Stimulated activated CD8-positive, alpha-beta memory T cell treated with anti-CD3 and anti-CD28 coated beads, Interleukin-12 subunit alpha, Interleukin-12 subunit beta, amount 100 ng/mL, for 1 hour (primary cell): ENCODE measurements at places on chromosomes 3 and 15.
A peak's percentile ranks its signal among the peaks of the same experiment; 100 is the strongest.

GRCh38 chr3:127031413-127031810 is 48.5 kb downstream of the PLXNA1 start:
- DNase-seq = no peak

- DNase-seq = no peak
Measured at GRCh38 chr15:52232327-52232726, 41.1 kb upstream of the GNB5 start.

DNA sequence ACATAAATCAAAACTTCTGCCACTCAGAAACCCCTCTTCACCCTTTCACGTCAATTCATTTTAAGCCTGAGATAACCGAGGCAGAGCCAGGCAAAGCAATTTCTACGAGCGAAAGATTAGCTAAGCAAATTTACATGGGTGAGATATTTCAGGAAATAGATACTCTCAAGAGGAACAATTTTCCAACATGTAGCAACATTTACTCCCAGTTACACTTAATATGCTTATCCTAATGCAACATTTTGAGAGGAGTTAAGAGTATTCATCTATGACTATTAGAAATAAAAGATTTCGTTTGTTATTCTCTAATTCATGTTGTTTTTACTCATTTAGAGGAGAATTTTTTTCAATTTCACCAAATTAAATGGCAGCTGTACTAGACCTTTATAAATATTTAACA is 837 bp downstream of the TMC3 start:
- no peak for DNase-seq

GRCh38 chr3:58529516-58530353 is 7.3 kb downstream of the ACOX2 start:
- no peak for DNase-seq

- DNase-seq = no peak
Measured at GRCh38 chr3:76723366-76723765, 316.5 kb upstream of the ROBO2 start.

DNA sequence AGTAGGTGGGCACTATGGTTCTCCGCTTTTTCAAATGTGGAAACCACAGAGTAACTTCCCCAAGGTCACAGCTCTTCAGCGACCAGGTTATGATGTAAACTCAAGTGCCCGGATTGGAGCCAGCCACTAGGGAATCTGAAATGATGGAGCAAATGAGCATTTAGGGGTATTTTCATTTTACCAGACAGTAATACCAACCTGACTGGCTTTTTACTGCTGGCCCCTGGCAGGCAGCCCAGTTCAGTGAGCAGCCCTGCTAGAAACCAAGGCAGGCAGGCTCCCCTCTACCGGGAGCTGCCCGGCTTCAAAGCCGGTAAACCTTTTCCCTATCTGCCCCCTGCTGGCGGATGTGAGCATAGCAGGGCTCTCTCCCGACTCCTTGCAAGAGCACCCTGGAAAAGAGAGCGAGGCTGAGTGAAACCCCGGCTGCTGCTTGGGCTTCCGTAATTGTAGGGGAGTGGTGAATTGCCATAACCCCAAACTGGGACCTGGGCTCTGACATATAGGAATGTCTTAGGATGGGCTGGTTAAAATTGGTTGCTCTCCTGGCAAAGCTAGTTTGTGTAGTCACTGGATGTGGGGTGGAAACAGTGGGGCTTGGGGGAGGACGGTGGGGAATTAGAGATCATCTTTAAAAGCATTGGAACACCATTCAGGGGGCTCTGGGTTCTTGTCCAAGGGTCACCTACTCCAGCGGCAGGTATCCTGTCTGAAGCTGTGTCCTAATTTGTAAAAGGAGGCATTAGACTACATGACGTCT is 98.0 kb upstream of the TNFAIP8L3 start:
- peak; percentile 48 for DNase-seq

- no peak for DNase-seq
Measured at GRCh38 chr3:107013641-107014040, 363.6 kb upstream of the CCDC54 start.

GRCh38 chr3:184486614-184487013 is 75.0 kb upstream of the EPHB3 start:
- no peak for DNase-seq

GRCh38 chr3:119015942-119016341 is 18.7 kb downstream of the IGSF11 start:
- no peak for DNase-seq

DNA sequence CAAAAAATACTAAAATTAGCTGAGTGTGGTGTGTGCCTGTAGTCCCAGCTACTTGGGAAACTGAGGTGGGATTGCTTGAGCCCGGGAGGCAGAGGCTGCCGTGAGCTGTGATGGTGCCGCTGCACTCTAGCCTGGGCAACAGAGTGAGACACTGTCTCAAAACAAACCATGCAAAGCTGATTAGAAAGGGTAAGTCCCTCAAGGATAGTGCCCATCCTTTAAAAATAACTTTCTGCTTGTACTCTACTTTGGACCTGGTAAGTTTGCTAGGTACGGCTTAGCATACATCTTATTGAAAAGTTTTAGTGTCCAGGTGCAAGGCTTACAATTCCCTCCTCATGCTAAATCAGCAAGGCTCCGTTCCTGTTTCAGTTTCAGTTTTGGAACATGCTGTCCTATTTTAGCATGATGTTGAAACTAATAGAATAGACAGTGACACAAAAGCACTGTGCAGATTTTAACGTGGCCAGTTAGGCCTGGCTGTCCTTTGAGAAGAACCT is 21.4 kb downstream of the FEM1B start:
- no peak for DNase-seq

DNA sequence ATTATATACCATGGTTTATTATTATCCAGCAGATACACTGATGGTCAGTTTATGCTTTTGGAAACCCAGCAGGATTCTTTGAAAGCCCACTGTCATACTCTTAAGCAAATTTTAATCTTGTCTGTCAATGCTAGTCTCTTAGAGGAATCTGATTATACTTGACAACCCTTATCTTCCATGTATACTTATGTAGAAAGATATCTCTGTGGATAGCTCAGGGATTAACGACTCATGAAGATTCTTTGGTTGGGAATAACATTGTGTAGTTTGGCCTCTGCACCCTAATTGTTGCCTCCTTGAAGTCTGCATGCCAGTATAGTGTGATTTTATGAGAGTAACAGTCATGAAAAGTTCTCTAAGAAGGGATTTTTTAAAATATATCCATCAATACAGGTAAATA is 33.0 kb downstream of the FILIP1L start:
- no peak for DNase-seq

GRCh38 chr15:61339516-61339915 is 110.4 kb upstream of the RORA start:
- no peak for DNase-seq

DNA sequence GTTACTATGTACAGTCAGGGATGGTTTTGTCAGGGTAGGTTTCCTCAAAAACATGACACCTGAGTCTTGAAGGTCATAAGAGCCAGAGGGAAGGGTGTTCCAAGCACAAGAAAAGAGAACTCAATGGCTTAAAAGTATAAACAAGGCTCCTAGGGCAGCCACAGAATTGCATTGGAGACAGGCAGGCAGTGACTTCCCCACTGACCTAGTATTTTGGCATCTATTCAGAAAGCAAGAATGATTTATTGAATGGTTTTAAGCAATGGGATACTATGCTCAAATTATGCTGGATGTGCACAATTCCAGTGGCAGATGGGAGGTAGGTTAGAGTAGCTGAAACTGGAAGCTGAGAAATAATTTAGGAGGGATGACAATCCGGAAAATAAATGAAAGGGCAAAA is 54.0 kb downstream of the TSC22D2 start:
- no peak for DNase-seq

DNA sequence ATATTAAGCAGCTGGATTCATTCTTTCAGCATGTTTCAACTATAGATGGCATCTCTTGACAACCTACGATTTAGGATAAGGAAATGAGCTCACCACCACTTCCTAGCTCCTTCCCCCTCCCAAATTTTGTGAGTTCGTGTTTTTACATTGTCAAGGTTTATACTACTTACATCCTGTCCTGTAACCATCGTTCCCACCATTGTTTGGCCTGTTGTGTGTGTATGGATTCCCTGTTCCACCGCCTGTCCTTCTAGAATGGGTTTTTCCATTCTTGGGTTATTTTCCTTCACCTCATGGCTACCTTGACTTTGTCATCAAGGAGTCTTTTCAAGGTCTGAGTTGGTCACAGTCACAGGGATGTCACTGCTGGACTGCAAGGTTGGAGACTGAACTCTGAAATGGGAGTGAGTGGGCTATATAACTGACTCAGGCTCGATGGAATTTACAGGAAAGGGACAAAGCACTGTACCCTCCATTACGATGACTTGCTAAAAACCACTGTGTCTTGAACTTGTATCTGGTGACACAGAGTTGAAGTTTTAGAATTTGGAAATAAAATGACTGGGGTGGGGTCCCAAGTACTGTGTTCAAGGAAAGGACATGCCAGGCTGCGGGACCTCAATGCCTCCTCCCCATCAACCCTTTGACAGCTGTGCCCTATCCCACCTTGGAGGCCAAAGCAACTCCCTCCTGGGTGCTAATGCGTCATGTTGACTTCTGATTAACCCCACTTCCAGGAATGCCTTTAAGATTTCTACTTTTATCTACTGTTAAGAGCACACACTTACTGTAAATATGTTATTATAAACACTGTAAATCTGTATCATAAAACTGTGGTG is 66.8 kb upstream of the BLM start:
- DNase-seq = no peak

DNA sequence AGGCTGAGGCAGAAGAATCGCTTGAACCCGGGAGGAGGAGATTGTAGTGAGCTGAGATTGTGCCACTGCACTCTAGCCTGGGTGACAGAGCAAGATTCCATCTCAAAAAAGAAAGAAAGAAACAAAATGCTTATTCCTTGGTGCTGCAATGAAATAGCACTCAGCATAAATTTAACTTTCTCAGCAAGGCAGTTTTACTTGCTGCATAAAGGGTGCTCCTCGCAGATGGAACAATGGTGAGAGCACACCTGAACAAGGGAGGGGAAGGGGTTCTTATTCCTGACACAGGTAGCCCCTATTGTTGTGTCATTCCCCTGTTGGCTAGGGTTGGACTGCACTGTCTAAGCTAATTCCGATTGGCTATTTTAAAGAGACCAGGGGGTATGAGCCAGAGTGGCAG is 17.1 kb downstream of the PAK2 start:
- no peak for DNase-seq

- DNase-seq = no peak
Measured at GRCh38 chr3:56347219-56347871, 120.9 kb downstream of the ERC2 start.

- DNase-seq = no peak
Measured at GRCh38 chr15:50977162-50977561, 68.7 kb downstream of the AP4E1 start.

DNA sequence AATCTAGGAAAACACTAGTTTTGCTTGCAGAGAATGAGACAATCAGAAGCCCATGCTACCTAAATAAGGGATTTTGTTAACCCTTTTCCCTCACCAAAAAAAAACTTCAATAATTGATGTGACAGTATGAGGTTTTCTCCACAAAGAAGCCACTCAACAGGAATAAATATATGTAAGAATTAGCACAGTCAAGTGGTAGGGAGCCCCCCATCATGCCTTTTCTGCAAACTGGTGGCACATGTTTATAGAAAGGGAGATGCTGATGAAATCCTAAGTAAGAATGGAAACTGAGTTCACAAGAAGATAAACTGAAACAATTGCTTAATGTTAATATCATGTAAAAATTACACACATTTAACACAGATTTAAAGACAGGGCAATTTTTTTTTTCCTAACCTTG is 51.0 kb downstream of the PHC3 start:
- DNase-seq = no peak

DNA sequence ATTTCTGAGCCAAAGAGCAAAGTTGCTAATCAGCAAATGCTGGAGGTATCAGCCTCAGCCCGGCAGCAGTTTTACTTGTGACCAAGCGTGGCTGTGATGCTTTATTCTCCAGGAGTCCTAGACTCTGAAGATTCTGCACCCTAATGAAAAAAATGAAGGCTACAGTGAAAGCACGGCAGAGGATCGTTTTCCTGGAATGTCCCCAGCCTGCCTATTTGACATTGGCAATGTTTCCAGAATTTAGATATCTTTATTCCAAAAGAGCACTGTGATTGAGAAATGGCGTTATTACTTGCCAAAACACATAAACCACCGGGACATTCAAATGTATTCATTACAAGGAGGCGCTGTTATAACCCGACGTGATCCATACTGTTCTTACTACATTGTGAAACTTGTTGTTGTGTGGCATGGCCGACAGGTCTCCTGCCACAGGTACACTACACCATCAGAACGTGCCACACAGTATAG is 263.8 kb downstream of the SLCO3A1 start:
- no peak for DNase-seq

DNA sequence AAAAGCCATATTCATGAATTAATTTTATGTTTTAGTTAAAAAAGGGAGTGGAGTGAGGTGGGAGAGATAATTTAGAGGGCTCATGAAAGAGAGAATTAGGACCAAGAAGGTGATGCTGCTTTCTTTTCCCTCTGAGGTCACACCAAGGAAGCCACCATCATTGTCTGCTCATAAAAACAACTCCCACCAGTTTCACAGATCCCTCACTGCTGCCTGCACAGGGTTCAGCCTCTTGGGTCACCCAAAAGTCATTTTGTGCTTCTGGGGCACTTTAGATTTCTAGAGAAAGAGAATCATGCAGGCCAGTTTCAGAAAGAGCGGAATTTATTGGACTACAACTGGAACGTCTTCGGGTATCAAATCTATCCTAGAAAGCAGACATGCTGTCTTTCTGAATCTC is 241.4 kb upstream of the EOMES start:
- DNase-seq = no peak

DNA sequence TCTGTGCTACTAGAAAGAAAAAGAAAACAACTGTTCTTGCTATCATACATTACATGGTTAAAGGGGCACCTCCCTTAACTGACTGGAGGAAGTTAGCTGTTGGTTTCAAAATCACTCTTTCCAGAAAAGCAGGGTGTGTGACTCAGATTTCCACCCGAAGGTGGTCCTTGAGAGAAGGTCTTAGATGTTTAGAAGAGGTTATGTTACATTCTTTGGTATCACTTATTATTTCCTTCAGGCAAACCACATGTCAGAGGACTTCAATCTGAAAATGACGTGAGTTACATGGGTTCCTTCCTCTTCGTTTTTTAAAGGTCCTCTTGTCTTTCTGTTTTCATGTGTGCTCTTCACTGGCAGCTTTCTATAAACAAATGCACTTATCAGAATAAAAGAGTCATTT is 307.9 kb upstream of the CBLB start:
- DNase-seq = peak; percentile 27

DNA sequence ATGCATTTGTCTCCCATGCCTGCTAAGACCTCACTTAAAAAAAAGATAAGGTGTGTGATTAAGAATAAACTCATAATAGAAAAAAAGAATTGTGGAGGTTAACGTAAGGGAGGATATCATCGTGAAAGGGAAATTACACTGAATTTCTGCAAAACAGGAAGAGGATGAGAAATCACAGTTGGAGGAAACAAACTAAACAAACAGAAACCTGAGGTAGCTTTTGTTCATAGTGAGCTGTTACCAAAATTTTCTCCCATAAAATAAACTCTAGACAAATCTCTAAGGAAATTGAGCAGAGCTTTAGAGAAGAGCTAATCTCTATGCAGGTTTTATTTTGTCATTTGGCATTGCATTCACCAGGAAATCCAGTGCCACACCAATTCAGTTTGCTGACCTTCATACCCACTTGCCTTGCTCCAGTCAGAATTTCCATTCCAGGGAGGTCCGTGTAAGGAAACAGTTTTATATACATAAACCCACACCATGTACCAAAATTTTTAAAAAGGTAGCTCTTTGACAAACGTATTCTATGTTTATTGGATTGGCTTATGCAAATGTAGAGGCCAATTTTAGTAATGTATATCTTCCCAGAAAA is 231.2 kb downstream of the MBNL1 start:
- DNase-seq = no peak

- peak; percentile 81 for DNase-seq
Measured at GRCh38 chr15:84588053-84588874, 12.5 kb upstream of the ZSCAN2 start.

- no peak for DNase-seq
Measured at GRCh38 chr3:189349772-189350171, 178.0 kb downstream of the TPRG1 start.
